Activated naive CD4-positive, alpha-beta T cell (primary cell): ENCODE measurements at places on chromosomes 12 and 14.

DNA sequence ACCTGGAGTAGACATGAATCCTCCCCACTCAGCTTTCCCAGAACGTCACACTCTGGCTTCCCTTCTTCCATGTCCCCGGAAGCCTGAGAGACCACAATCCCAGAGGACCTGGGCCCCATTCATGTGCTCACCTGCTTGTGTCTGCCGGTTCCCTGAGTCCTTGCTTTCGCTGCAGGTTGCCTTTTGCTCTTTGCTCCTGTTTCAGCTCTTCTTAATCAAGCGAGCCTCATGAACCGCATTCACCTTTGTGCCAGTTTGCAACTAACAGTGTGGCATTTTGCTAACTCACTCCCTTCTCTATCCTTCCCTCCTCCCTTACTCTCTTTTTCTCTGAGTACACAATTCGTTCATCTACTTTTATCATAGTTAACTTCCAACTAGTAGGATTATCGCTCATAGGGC is 23.1 kb downstream of the ENTPD5 start:
- DNase-seq: no peak

- no peak for DNase-seq
Observed at GRCh38 chr12:51388069-51388799, 3.0 kb downstream of the GALNT6 start.

DNA sequence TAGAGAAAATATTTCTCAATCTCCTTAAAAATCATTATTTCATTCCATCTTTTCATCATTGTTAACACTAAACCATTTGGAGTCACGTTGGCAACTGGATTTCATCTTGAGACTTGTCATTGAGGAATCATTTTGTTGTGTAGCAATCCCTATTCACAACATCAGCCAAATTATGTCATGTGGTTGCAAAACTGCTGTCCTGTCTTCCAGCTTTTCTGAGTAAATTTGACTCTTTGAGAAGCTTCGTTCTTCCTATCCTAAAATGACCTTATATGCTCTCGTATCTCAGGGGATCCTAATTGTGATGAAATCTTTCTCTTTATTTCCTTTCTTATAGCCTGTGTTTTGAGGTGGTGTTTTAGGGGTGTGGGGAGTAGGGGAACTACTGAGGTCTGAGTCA is 30.6 kb upstream of the KICS2 start:
- no peak for DNase-seq

DNA sequence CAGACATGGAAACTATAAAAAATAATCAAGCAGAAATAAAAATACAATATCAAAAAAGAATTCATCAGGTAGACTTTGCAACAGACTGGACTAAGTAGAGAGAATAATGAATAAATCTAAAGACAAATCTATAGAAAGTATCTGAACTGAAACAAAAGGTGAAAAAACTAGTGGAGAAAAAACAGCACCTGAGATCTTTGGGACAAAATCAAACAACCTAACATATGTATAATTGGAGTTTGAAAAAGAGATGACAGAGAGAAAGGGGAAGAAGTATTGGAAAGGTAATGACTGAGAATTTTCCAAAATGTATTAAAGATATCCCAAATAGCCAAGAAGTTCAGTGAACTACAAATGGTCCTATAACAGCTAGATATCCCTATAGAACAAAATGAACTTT is 245.4 kb downstream of the IPO8 start:
- no peak for DNase-seq

GRCh38 chr12:88969127-88969526 is 383.2 kb downstream of the DUSP6 start:
- no peak for DNase-seq

GRCh38 chr12:52628841-52629240 is 10.5 kb upstream of the KRT73 start:
- no peak for DNase-seq

DNA sequence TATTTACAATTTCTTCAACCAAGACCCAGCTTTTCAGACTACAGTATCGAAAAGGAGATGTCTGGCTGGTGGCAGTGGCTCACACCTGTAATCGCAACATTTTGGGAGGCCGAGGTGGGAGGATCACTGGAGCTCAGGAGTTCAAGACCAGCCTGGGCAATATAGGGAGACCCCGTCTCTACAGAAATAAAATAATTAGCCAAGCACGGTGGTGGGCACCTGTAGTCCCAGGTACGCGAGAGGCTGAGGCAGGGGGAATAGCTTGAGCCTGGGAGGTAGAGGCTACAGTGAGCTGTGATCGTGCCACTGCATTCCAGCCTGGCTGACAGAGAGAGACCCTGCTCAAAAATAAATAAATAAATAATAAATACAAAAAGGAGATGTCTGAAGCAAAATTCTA is 530.5 kb downstream of the BCL11B start:
- DNase-seq: no peak

- no peak for DNase-seq
Observed at GRCh38 chr12:81866081-81866480, 106.9 kb upstream of the PPFIA2 start.

GRCh38 chr12:32768518-32768917 is 12.8 kb upstream of the YARS2 start:
- DNase-seq: no peak

DNA sequence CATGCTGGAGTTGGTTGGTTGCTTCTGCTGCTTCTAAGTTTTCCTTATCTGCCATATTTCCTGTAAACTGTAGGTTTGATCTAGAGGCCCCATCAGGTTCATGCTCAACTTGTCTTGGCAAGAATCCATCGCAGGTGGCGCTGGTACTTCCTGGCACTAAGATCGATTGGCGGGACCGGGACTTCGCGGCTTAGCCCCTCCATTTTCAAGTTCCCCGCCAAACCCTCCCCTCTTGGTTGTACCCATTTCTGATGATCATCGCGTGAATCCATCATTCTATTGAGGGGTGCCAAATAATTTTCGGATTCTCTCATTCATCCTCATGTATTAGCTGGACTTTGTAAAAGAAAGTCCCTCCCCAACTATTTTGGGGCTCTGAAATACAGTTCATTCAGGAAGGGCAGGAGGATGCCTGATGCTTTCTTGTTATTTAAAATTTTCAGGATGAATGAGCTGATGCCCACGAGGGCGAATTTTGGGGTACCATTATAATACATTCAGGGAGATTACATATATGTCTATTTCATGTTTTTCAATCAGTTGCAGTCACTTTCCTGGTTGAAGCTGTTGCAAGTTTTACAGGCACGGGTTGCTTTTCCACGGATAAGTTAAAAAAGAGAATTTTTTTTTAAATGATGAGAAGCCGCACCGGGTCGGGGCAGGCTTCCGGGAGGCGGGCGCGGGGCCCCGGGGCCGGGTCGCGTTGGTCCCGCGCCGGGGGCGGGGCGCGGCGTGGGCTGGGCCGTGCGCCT is 395 bp upstream of the BRI3BP start:
- peak; percentile 44 for DNase-seq

- no peak for DNase-seq
Observed at GRCh38 chr12:2751686-2752085, 43.1 kb upstream of the FKBP4 start.

DNA sequence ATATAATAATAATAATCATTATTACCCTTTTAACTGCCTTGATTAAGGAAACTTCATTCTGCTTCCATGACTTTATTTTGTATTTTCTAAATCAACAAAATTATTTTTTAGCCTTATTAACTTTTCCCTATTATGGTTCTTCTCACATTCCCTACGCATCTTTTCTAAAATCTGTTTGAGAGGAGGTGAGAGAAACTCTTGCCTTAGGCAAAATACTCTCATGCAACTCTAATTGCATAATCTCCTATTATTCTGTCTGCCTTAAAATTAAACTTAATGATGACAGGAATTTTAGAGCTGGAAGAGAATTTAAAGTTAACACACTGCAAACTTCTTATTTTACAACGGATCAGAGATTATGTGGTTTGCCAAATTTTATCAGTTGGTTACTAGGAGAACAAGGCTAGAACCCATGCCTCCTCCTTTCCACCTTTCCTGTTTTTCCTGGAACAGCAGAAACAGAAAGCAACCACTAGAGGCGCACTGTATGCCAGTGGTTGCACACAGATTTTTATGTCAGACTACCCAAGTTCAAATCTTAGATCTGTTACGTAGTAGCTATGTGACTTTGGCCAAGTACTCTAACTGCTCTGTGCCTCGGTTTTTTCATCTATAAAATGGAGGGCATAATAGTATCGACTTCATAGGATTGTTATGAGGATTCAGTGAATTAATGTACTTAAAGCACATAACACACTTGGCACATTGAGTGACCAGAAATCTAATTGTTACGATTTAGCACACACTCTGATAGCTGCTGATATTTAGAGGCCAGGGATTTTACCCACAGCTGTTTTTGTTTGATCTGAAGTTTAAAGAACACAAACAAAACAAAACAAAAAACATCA is 4.3 kb upstream of the BRMS1L start:
- DNase-seq: no peak

DNA sequence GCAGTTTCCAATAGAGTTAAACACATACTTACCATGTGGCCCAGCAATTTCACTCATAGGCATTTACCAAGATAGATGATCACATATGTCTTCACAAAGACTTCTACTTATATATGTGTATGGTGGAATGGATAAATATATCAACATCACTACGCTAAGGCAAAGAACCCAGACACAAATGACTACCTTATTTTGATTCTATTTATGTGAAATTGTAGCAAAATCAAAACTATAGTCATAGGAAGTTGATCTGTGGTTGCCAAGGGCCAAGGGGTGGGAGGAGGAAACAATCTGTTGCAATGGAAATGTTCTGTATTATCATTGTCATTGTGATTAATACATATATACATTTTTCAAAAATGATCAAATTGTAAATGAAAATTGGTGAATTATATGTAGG is 47.7 kb upstream of the ANP32D start:
- no peak for DNase-seq

GRCh38 chr14:52922059-52922458 is 28.8 kb downstream of the FERMT2 start:
- DNase-seq: no peak

DNA sequence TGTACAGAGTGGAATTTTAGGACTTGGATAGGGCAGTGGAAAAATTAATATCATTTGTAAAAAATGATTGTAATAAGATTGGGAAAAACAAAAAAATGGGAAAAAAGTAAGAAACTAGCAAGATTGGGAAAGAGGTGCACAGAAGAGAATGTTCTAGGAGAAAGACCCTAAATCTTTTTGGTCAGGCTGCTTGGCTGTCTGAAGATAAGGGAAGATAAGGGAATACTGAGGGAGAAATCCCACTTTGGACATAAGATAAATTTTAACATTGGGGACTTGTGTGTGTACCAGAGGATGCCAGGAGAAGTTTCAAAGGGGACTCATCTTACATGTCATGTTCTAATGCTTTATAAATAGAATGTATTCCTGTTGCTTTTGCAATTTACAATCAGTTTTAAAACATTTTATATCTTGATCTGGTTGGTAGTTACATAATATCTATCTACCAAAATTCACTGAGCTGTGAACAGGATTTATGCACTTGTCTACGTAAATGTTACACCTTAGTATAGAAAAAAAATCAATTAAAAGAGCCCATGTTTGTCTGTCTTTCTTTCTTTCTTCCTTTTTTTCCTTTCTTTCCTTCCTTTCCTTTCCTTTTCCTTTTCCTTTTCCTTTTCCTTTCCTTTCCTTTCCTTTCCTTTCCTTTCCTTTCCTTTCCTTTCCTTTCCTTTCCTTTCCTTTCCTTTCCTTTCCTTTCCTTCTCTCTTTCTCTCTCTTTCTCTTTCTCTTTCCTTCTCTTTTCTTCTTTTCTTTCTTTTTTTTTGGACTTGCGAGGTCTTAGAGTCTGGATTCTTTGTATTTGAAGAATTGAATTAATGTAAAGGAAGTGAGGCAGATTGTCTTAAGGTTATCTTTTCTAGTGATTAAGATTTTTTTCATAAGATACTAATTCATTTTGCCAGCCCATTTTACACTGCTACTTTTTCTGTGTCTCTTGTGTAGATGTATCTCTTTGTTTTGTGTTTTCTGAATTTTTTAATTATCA is 66.1 kb downstream of the KTN1 start:
- no peak for DNase-seq

GRCh38 chr12:30514666-30515065 is 181.0 kb downstream of the IPO8 start:
- DNase-seq: no peak

DNA sequence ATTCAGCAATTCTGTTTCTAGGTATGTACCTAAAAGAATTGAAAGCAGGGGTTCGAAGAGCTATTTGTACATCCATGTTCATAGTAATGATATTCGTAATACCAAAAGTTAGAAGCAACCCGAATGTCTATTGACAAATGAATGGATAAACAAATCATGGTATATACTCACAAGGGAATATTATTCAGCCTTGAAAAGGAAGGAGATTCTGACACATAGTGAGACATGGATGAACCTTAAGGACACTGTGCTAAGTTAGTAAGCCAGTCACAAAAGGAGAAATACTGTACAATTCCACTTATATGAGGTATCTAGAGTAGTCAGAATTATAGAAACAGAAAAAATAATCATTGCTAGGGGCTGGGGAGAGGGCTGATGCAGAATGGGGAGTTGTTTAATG is 4.4 kb upstream of the FBXL14 start:
- no peak for DNase-seq

GRCh38 chr14:103078860-103079587 is 5.0 kb upstream of the LBHD2 start:
- DNase-seq: no peak

GRCh38 chr12:111429828-111430432 is 24.2 kb downstream of the SH2B3 start:
- DNase-seq: no peak

- DNase-seq: no peak
Observed at GRCh38 chr14:36925094-36925493, 247.3 kb downstream of the SLC25A21 start.

GRCh38 chr12:101074940-101075680 is 134.9 kb downstream of the SLC5A8 start:
- DNase-seq: no peak

GRCh38 chr12:126144603-126145002 is 1079.4 kb downstream of the AACS start:
- DNase-seq: no peak

GRCh38 chr12:62862259-62862881 is 72.6 kb downstream of the PPM1H start:
- DNase-seq: no peak

DNA sequence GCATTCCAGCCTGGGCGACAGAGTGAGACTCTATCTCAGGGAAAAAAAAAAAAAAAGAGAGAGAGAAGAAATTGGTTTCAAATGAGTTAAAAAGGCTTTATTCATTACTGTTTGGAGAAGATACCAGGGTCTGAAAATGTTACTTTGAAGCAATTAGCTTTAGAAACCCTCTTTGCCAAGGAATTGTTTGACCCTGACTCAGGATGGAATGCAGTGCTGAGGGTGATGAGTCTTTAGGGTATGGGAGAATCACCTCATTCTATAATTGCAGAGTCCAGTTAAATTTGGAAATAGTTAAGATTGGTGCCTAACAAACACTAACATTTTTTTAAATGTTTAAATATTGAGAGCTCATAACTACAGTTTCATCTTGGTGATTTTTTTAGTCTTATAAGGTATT is 13.3 kb downstream of the RAP1B start:
- DNase-seq: no peak

- DNase-seq: no peak
Observed at GRCh38 chr12:112962561-112962960, 15.8 kb upstream of the OAS2 start.

GRCh38 chr12:51320695-51321320 is 3.2 kb downstream of the BIN2 start:
- no peak for DNase-seq

GRCh38 chr14:73140811-73141323 is 4.6 kb downstream of the PSEN1 start:
- no peak for DNase-seq

- no peak for DNase-seq
Observed at GRCh38 chr14:91294153-91294552, 49.6 kb upstream of the GPR68 start.

GRCh38 chr12:93126069-93126474 is 197.0 kb upstream of the EEA1 start:
- no peak for DNase-seq
